Large intestine (tissue), 12 donors: ENCODE measurements at places on chromosomes 2 and 18.

DNA sequence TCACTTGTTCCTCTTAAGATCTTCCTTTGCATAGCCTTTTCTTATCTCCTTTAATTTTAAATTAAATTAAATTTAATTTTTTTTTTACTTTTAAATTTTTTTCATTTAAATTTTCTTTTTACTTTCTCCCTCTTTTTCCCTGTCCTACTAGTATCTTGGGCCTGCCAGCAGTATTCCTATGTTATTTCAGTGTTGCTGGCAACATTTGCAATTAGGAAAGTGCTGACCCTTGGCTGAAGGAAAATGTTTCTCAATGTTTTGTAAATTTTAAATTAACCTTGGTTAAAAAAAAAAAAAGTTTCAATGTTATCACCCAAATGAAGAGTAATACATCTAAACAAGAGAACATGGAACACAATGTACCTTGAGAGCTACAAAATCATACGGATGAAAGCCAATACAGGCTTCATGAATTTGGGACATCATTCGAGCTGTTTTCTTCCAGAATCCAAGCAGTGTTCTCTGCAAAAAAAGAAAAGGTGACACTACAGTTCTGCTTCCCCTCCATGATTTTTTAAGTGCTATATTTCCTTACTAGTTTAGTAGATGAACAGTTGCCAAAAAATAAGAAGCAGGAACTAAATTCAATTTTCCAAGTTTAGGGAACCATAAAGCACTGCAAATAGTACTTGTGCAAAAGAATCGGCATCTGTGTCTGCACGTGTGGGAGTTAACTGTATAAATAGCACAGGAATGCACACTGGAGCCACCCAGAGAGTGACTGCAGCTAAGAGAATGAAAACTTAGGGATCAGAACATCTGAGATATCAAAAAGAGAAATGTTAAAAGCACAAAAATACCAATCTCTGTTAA, 55.8 kb downstream of the ICA1L start:
- no peak for DNase-seq

- no peak for DNase-seq
Measured at GRCh38 chr2:164558450-164558849, 62.8 kb downstream of the GRB14 start.

DNA sequence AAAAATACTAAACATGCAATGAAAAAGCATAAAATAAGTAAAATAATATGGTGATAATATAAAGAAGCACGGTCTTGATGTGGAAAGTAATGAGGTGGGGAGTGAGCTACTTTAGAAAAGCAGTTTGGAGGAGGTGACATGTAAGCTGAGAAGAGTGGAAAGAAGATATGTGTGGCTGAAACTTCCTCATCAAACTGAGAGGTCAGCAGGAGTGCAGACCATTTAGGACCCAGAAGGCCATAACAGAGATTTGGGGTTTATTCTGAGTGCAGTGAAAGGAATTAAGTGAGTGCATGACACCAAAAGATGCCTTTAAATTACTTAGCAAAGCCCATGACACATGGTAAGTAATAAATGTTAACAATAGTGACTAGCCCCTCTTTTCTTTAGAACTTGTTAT, 24.4 kb upstream of the TMEM182 start:
- DNase-seq: no peak

- DNase-seq: peak; percentile 25
Measured at GRCh38 chr18:74951165-74951760, 257.7 kb downstream of the PTGR3 start.

- no peak for DNase-seq
Measured at GRCh38 chr18:54780285-54780861, 47.9 kb upstream of the RAB27B start.

DNA sequence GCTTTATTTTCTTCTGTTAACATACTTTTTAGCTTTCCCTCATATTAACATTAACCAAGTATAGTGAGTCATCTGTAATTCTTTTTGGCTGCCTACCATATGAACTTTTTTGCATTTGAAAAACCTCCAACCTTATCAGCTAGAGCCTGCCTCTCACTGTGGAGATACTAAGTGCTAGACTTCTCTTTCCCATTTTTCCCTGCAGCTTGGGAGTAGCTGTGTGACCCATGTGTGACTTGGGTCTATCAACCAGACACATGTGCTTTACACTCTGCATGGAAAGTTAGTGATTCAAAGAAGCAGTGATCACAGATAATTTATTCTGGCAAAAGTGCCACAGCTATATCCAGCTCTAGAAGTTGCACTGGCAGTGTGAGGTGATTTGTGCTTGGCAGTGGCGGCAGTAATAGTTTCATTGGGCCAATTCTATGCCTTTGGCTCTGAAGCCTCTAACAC, 36.3 kb downstream of the PREPL start:
- no peak for DNase-seq
